Naive B cell (primary cell): ENCODE measurements at places on chromosomes 4 and X. TPM values are rescaled to one million over a fixed set of nuclear protein-coding genes. Genes with fewer than 3 reads are reported as not detected.

The NPFFR2 gene
- not detected for polyA plus RNA-seq

The PSAPL1 gene
- polyA plus RNA-seq: not detected

GRCh38 chr4:103887191-103887590, 167.4 kb upstream of the TACR3 start:
- H3K27me3 ChIP-seq: no peaks in the 10 kb centered on the region
- no peak for DNase-seq
- no peak overlapping the region for H3K27ac ChIP-seq
- H3K4me3 ChIP-seq: no peak overlapping the region

DNA sequence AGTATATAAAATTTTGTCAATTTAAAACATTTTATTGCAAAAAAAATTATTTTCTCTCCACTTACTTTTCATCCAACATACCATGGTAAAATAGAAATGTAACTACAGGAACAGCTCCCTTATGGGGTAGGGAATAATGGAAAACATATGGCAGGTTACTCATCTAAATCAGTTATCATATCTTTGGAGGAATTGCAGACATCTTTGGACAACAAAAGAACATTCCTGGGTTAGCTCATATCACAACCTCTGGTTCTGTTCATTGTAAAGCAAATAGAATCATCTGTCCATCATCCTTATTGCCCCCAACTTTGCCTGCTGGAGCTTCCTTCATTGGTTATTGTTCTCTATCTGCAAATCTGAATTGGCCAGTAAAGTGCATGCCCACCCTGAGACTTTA, 387.5 kb upstream of the GRID2 start:
- H3K4me3 ChIP-seq: no peak overlapping the region
- no peaks in the 10 kb centered on the region for H3K4me1 ChIP-seq
- no peak for DNase-seq

DNA sequence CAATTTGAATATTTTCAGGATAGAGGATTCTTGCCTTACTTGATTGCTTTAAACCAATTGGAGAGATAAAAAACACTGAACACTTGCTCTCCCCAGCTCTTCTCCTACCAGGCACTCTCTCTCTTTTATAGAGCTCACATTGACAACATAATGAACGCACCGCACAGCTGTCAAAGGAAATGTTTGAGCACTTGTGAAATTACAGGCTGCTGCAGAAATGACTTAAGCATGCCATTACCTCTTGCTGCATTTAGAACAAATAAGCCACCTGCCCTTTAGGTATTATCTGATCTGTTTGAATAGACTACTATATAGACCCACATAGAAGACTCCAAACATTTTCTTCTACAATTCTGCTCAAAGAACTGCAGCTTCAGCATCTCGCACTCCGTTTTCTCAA, 227.7 kb downstream of the C4orf33 start:
- H3K4me3 ChIP-seq: no peak overlapping the region
- no peak overlapping the region for H3K27ac ChIP-seq
- H3K36me3 ChIP-seq: no peaks in the 10 kb centered on the region
- H3K27me3 ChIP-seq: peaks cover 16% of the 10 kb centered on the region
